Fibroblast of skin of right quadriceps (primary cell): ENCODE measurements at places on chromosomes 16 and 17.

- no peak for DNase-seq
Observed at GRCh38 chr17:17805575-17805974, 31.2 kb downstream of the SREBF1 start.

- DNase-seq, result no peak
Observed at GRCh38 chr16:19776147-19776546, 58.1 kb downstream of the IQCK start.

DNA sequence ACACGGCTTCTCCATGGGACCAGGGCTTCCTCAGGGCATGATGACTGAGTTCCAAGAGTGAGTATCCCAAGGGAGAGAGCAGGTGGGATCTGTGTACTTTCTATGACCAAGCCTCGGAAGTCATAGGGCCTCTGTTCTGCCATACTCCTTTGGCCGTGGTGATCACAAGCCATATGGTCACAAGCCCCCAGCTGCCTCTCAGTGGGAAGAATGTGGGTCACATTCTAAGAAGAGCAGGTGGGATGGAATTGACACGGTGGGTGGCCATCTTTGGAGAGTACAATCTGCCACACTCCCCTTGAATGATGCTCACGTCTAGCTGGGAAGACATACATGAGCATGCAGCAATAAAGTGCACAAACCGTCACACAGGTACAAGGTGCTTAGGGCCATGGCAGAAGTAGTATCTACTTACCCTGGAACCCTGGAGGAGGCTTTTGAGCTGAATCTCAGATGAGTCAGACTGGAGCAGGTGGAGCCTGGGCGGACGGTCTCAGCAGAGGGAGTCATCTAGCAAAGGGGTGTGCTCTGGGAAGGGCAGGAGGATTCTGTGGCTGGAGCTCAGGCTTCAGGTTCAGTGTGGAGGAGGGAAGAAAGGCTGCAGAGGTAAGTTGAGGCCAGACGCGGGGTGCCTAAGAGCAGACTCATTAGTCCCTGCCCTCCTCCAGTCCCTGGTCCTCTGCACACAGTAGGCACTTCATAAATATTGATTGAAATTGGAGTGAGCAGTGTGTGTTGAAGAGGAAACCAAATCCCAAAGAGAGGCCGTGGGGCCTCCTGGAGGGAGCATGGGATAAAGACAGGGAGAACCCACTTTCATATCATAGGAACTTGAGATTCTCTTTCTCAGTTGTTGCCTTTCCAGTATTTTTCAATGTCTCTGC is 26.6 kb downstream of the GOSR2 start:
- no peak for DNase-seq

GRCh38 chr17:80177986-80178595 is 8.3 kb downstream of the CARD14 start:
- no peak for DNase-seq

DNA sequence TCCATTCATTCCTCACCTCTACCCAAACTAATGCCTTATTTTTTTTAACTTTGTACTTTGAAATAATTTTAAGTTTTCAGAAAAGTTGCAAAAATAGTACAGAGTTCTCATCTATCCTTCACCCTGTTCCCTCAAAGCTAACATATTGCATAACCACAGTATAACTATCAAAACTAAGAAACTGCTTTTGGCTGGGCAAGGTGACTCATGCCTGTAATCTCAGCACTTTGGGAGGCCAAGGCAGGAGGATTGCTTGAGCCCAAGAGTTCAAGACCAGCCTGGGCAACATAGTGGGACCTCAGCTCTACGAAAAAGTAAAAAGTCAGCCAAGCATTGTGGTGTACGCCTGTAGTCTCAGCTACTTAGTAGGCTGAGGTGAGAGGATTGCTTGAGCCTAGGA is 147.7 kb downstream of the SKAP1 start:
- no peak for DNase-seq

- no peak for DNase-seq
Observed at GRCh38 chr17:30368912-30369720, 9.6 kb upstream of the CPD start.

DNA sequence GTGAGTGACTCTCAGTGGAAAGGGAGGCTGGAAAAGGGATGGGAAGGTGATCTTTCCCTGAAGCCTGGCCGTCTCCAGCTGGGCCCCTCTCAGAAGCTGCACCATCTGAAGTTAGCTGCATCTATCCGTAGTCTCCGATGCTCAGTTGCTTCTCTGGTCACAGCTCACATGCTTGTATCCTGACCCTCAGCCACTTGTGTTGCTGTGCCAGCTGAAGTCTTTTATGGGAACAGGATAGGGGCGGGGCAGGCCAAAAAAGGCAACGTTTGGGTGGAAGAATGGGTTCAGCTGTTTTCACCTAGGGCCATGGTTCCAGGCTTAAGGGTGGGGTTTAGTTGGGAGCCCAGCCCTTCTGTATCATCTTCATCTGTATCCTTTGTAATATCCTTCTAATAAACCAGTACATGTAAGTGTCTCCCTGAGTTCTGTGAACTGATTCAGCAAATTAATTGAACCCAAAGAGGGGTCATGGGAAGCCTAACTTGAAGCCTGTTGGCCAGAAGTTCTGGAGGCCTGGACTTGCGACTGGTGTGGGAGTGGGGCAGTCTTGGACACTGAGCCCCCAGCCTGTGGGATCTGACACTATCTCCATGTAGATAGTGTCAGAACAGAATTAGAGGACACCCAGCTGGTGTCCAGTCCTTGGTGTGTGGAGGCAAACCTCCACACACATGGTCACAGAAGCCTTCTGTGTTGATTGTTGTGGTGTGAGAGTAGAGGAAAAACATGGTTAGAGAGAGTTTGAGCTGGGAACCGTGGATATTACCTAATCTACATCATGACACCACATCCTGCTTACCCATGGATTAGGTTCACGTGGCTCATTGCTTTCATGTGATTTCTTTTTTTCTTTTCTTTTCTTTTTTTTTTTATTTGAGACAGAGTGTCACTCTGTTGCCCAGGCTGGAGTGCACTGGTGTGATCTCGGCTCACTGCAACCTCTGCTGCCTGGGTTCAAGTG is 49.3 kb upstream of the FBXO47 start:
- DNase-seq, result no peak

DNA sequence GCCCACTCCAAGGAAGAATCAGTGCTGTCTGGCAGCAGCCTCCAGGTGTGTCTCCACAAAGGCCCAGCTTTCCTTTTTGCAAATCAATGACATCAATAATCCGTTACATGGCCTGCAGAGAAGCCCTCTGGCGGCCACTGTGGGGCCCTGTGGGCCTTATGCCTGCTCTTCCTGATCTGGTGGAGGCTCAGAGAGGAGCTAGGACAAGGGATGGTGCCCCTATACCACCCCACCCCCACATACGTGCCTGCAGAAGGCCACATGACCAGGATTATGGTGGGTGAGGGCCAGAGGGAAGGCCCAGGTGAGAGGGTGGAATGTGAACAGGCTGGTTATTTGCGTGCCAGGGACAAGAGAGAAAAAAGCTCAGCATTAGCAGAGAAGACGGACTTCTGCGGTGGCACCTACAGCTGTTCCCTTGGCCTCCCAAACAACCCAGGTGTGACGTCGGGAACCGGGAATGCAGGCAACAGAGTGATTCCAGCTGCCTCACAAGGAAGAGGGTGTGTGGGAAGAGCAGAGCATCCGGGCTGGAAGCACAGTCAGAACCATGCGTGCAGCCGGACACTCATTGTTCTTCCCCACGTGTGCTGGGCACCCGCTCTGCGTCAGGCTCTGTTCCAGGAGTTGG is 22.5 kb downstream of the EIF4A3 start:
- peak; percentile 34 for DNase-seq

- no peak for DNase-seq
Observed at GRCh38 chr17:8837563-8838075, 29.9 kb downstream of the PIK3R6 start.

DNA sequence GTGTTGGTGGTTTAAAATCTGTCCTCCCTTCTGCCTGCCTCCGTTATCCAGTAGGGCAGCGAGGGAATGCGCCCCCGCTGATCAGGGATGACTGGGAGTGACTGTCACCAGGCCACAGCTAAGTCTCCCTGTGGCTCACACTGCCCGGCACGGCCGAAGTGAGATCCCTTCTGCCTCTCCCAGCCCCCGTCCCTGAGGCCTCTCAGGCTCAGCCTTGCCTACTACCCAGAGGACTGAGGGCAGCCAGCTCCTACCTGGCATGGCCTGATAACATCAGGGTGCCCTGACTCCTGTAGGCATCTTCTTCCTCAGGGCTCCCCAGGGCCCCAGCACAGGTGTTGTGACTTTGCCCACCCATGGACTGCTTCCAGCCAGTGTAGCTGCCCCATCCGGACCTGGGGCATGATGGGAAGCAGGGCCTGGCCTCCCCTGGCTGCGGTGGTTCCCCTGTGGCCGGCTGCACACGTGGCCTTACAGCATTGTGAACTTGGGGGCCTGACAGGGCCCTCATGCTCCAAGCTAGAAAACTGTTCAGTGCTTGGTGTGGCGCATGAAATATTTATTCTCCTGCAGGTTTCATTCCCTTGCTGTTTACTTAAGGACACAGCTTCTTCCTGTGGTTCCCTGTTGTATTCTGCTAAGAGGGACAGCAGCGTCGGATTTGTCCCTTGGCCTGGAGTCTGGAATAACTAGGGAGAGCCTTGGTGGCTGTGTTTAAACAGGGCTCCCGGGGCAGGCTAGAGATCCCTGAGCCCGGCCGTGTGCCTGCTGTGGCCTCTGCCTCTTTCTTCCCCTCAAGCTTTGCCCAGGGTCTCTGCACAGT is 30.0 kb downstream of the GINS2 start:
- DNase-seq, result no peak

- no peak for DNase-seq
Observed at GRCh38 chr16:19400711-19401110, 17.0 kb upstream of the TMC5 start.

DNA sequence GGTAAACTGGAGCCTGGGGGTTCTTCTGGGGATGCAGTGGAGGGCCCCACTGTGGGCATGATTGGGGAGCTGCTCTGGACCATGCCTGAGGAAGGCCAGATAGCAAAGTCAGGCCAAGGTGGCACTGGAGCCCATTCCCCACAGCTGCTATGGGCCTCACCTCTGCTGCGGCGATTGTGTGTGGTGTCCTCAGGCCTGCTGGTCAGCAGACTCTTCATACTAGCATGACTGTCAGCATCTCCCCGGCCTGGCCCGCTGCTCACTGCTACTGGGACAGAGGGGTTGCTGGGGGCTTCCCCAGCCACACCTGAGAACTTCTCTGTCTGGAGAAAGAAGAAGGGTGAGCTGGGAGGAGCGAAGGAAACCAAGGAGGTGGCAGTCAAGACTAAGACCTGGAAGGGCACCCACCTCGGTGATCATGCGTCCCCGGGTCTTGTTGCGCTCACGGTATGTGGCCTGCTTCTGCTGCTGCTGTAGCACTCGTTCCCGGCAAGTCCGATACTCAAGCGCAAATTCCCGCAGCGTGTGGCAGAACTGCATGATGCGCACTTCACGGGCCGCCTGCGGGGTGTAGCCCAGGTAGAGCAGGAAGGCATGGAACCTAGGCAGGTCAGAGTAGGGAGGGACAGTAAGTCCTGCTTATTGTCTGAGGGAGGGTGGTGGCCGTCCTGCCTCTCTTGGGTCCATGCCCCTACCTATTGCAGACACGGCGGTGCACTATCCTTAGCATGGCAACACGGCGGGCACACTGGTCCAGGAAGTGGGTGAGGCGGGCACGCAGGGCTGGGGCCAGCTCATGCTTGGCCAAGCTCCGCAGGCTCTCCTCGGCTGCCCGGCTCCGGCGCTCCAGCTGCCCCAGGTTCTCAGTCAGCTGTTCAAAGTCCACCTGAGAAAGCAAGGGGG is 3.2 kb downstream of the TMEM208 start:
- no peak for DNase-seq
